DMS79 treated with DMSO at 0.1 percent for 48 hours (cell line): ENCODE measurements at places on chromosomes 7 and 10.

DNA sequence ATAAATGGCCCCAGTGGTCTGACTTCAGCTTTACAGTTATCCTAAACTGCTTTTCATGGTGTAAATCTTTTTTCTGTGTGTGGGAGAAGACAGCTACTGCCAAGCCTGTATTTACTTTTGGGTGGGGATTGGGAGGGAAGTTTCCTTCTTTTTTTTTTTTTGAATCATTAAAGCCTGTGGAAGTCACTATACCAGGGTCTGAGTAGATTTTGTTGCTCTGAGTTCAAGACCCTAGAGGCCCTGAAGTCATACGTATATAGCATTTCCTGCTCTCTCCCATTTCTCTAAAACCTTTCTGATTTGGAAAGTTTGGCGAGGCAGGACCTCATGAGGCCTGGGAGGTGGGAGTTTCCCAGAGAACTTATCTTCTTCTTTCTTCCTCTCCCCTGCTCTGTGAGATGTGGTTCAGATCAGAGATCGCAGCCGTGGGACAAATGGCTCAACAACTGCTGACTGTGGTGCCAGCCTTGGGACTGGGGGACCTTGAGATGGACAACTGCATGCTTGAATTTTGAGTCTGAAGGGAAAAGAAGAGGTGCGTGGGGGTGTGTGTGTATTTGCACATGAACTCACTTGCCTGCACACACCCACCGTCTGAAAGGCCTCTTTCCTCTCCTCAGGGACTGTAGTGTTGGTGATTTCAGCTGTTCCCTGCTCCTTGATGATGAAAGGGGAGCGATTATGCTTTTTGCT lies 18.1 kb downstream of the LRMDA start:
- no peak for DNase-seq

DNA sequence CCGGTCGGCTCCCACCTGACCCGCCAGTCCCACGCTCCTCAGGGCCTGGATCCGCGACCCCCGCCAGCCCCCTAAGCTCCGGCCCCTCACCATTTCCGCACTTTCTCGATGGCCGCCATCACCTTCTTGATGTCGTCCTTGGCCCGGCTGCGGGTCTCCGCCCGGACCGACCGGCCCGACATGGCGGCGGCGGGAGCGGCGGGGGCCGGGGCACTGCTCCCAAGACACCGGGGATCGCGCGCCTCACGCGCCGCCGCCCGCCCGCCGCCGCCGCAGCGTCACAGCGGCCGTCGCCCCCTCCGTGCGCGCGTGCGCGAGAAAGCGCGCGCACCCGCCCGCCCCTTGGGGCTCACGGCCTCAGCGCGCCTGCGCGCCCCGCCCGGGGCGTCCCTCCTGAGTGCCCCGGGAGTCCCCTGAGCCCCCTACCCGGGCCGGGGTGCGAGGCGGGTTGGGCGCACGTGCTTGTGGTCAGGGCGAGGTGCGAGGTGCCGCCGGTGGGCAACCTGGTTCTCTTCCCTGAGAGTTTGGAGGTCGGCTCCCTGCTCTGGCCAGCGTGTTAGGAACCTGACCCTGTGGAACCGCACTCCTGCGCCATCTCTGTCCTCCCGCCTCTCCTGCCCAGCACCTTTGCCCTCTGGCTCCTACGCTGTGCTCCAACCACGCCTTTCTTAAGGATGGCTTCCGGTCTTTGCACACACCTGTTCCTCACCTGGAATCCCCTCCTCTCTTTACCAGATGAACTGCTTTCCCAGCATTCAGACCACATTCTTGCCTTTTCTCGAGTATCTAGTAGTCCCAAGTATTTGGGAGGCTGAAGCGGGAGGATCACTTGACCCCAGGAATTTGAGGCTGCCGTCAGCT lies at the start of gene BCL7B:
Gene BCL7B (minus strand): TSS at position 294 of the 861 bp plus-strand sequence. CDS start 112 bp downstream, at position 182.
- peak; percentile 57 for DNase-seq

GRCh38 chr7:4079366-4079765 lies 602.7 kb upstream of the FOXK1 start:
- DNase-seq = no peak

DNA sequence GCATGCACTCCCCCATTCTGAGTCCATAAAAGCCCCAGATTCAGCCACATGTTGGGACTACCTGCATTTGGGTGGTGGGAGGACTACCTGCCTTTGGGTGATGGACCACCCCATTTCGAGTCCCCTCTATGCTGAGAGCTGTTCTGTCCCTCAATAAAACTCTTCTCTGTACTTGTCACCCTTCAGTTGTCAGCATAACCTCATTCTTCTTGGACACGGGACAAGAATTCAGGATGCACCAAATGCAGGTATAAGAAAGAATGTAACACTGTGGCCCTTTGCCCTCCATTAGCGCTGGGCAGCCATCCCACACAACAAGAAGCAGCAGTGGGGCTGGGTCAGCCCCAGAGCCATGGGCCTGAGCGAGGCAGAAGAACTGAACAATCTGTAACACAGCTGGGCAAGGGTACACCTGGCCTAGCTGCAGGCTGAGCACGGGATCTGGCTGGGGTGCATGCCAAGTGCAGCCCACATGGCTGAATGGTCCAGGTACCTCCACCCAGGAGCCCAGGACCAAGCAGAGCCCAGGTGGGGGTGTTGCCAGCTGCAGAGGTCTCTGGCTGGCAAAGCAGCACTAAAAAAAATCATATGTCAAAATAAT lies 1344.3 kb upstream of the LRRTM3 start:
- DNase-seq = no peak

DNA sequence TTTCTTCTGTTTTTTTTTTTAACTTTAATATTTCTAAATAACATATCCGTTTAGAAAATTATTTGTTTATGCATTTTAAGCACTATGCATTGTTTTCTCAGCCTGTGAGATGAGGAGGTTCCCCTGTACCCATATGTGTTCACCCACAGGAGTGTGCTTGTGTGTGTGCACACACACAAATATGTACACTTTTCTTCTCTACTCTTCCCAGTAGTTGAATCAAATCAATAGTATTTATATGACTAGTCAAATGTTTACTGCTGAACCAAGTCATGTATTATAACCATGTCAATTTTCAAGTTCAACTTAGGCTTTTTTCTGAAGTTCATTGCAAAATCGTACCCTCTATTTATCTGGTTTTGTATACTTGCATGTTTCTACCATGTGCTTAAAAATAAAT lies 37.3 kb downstream of the HDAC9 start:
- DNase-seq = no peak

- DNase-seq = no peak
Measured at GRCh38 chr7:7795203-7795602, 76.8 kb upstream of the RPA3 start.

- DNase-seq = no peak
Measured at GRCh38 chr10:96614515-96614914, 27.7 kb upstream of the TM9SF3 start.

DNA sequence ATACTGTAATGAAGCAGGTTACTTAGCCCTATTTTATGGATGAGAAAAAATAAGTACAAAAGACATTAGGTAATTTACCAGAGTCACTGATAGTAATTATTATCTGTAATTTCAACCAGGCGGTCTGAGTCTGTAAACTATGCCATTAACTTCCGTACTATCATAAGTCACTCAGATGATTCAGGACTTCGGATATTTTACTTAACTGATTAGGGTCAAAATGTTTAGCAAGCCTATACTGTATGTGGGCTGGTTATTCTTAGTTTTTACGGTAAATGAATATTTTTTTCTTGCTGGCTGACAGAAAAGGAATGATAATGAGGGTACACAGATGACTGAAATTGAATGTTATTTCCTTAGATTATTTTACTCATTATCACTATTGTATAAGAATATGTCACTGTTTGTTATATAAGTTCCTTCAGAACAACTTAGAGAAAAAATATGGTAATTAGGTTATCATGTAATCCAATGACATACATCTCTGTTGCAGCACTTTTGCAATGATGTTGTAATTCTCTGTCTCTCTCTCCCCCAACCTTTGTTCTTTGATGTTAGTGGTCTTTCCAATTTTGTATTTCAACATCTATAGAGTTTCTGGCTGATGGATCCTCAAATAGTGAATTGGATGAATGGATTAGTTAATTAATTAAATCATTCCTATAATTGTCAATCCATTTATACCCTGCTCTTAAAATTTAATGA lies 165.6 kb downstream of the ZEB1 start:
- DNase-seq = no peak

DNA sequence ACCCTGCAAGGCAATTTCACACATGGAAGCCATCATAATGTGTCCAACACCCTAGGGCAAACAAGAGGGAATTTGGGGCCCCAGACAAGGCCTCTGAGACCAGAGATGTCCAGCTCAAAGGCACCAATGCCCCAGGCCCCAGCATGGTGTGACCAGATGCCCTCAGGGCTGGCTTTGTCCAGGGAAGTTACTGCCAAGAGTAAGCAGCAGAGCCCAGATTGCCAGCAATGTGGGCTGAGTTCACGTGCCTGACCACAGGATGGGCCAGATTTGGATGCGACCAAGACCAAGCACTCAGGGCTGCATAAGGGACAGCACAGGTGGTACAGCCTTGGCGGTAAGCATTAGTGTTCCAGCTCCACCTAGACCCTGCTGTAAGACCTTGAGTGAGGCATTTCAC lies 12.7 kb downstream of the MYOF start:
- no peak for DNase-seq

DNA sequence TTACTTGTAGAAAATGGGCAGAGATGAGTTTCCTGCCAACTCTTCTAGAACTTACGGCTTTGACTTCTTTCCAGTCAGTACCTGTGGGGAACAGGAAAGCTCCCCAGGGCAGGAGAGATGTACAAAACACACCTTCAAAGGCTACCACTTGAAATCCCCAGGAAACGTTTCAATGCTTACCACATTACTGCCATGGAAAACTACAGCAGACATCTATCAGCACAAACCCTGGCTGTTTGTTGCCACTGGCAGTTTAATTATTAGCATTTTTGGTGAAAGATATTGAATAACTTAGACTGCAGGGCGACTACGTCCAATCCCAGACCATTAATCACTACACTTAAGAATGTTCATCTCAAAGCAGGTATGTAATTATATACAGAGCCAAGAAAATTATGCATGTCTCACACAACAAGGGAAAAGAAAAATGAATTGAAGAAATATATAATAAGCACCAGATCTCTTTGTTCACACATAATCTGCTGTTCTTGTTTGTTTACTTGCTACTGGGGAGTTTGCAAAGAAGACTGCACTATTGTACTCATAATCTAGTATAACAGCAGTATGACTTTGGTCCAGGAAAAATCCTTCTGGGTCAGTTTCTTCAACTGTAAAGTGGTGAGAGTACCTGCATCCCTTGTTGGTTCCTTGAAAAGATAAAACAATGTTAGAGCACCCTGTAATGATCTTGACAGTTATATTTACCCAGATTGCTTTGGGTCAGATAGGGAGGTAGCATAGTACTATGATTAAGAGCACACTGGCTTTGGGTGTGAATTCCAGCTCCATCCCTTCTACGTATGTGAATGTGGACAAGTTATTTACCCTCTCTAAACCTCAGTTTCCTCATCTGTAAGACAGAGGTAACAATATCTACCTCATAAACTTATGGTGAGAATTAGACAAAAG lies 138.3 kb downstream of the DOCK4 start:
- no peak for DNase-seq
